ENCODE measurements at places on chromosomes 13 and 19.
A peak's percentile ranks its signal among the peaks of the same experiment; 100 is the strongest.

DNA sequence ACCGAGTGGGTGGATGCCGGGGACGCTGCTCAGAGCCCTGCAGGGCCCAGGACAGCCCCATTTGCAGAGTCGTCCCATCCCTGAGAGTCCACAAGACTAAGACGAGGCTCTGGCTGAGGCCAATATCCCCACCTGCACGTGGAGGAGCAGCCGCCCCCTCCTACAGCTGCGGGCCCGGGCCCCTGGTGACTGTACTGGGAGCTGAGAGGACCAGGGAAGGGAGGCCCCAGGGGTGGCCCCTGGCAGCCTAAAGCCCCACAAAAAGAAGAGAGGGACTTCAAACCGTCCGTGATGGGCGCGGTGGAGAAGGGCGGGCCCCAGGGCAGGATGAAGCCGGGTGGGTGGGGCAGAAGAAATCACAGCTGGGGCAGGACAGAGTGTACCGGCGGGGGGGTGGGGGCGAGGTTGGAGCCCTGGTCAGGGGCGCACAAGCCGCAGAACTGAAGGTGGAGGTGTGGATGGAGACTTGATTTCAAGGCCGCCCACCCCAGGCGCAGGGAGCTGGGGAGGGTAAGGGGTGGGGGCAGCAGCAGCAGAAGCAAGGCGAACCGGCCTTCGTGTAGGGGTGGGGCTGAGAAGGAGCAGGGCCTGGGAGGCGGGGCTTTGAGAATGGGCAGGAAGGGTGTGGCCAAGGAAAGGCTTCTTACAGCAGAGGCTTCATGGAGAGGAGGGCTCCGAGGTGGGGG, 12.9 kb downstream of the CFD start:
- DNase-seq = peak; percentile 87

GRCh38 chr13:30145709-30146367, 161.5 kb downstream of the KATNAL1 start:
- no peak for DNase-seq

GRCh38 chr13:33007237-33007636, 9.0 kb upstream of the KL start:
- DNase-seq = no peak

GRCh38 chr19:12284631-12285030, 10.1 kb downstream of the ZNF44 start:
- no peak for DNase-seq

DNA sequence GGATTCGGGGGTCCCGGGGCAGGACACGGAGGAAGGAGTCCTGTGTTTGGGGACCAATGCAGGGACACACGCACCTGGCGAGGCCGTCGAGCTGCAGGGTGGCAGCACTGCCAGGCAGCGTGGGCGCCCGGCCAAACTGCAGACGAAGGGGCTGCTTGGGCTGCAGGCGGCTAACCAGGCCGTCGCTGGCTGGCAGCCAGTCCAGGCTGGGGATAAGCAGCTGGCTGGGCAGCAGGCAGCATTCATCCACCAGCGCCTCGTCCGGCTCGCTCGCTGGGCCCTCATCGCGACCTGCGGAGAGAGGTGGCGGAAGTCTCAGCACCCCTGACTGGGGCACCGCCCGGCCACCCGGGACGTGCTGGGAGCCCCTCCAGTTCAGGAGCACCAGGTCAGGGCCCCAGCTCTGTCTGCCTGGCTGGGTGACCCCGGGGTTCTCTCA, 11.5 kb downstream of the CFD start:
- no peak for DNase-seq

- DNase-seq = no peak
Observed at GRCh38 chr19:16184665-16185122, 516 bp upstream of the FAM32A start.

- no peak for DNase-seq
Observed at GRCh38 chr13:28531077-28531844, 36.3 kb upstream of the FLT1 start.

DNA sequence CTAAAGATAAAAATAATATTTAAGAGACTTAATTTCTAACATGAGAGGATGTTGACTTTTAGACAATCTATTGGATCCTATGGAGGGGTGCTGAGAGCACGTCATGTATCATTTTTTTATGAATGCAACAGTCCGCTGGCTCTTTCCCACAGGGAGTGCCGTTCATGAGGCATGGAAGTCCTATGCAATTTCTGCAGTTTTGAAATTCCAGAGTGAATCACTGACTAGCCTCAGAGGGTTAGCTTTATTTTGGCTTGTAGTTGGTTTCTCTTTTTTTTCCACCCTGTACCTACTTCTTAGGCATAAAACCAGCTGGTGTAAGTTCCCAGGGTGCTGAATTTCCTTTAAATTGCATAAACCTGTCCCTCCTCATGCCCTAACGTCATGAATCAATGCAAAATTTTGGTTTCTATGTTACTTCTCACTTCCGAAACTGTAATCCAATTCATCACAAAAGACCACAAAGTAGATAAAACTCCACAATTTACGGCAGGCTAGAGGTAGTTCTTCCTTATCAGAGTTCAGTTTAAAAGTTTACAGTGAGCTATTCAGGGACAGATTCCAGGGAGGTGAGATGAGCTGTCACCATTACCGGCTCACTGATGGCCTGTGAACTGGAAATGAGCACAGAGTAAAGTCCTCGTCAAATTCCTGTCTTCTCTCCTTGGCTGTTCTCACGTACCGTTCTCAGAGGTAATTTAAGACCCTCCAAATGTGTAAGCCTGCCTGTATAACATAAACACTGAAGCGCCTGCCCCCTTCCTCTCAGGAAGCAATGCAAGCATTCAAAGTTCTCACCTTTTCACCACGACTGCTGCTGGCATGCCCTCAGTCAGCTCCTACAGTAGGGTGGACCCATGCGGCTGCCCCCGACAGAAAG, 216.6 kb upstream of the SLC10A2 start:
- no peak for DNase-seq

GRCh38 chr19:23439623-23440022, 44.4 kb upstream of the ZNF91 start:
- no peak for DNase-seq

- DNase-seq = no peak
Observed at GRCh38 chr19:17860331-17860992, 752 bp downstream of the RPL18A start.

GRCh38 chr13:64723724-64724123, 2506.4 kb downstream of the PCDH9 start:
- DNase-seq = no peak

DNA sequence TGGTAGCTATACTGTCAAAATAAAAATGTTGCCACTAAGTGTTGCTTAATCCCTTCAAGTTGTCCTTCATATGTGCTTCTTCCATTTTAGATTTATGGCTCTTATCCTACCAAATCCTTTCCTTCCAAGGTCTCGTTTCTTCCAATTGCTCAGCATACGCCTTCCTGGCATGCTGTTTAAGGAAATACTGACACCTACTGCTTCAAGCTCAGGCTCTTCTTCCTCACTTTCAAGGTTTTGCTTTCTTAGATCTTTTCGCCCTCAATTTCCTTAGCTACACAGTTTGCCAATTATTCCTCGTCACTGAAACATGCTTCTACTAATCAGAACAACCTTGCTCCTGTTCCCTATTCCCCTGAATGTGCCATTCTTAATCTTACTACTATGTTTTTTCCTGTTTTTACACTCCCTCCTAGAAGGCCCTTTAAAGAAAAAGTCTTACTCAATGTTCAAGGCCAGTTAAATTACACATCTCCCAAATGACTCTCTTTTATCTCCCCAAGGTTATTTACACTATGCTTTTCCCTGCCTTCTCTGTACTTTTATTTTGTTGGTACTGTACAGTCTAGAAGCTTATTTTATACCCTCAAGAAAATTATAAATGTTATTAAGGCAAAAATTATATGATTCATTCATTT, 343.1 kb downstream of the MZT1 start:
- no peak for DNase-seq

GRCh38 chr13:47092202-47092601, 195.3 kb upstream of the HTR2A start:
- DNase-seq = no peak

GRCh38 chr13:40271931-40272775, 394.3 kb downstream of the FOXO1 start:
- DNase-seq = no peak

GRCh38 chr13:100983111-100983510, 308.5 kb upstream of the TMTC4 start:
- no peak for DNase-seq

GRCh38 chr13:45393941-45394570, 24.1 kb downstream of the SLC25A30 start:
- no peak for DNase-seq

DNA sequence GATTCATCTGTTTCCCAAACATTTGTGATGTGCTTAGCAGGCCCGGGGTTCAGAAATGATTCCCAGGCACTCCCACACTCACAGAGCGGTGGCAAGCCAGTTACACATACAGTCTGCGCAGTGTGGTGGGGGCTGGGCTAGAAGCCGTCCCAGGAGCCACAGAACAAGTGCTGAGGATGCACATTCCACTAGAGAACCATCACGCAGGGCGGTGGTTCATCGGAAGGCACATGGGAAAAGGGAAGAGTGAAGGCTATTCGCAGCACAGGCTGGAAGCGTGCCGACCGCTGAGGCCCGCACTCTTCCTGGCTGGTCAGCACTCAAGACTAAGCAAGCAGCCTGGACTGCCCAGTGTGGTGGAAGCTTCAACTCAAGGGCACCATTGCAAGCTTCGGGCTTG, 126.3 kb upstream of the SLC7A1 start:
- no peak for DNase-seq

DNA sequence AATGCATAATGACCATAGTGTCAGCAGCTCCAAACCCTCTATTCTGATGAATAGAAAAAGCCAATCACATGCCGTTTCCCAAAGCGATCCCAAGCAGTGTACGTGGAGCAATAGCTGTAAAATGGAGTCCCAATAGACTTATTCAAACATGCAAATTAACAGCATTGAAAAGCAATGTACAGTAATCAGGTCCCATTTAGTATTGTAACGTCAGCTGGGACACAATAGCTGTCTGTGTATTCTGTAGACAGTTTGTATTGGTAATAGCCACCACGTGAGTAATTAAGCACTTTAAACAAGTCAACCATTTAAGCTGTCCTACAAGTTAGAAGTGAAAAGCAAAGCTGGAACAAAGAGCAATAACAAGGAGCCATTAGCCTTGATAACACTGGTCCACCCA, 698.2 kb downstream of the PCDH17 start:
- no peak for DNase-seq

GRCh38 chr19:12555456-12555930, 4.2 kb upstream of the ZNF564 start:
- no peak for DNase-seq

- no peak for DNase-seq
Observed at GRCh38 chr13:113207460-113207859, 1.0 kb downstream of the PCID2 start.

DNA sequence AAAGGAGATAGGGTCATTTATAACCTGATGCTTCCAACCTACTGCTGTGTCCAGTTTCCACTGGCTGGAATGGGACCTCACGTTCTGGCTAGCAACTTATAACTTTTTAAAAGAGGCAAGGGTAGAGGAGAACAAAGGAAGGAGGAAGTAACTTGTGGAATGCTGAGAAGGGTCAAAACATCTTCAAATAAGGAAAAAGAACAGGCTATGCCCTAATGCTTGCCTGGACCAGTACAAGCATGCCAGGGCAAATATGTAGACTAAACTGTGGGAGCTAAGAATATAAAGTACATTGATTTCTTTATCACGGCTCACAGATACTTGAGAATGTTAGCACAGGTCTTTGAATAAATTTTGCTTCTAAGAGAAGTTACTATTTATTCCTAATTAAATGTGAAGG, 1.5 kb upstream of the ZNF561 start:
- DNase-seq = no peak

- DNase-seq = no peak
Observed at GRCh38 chr13:104460554-104460953, 1394.3 kb upstream of the SLC10A2 start.

DNA sequence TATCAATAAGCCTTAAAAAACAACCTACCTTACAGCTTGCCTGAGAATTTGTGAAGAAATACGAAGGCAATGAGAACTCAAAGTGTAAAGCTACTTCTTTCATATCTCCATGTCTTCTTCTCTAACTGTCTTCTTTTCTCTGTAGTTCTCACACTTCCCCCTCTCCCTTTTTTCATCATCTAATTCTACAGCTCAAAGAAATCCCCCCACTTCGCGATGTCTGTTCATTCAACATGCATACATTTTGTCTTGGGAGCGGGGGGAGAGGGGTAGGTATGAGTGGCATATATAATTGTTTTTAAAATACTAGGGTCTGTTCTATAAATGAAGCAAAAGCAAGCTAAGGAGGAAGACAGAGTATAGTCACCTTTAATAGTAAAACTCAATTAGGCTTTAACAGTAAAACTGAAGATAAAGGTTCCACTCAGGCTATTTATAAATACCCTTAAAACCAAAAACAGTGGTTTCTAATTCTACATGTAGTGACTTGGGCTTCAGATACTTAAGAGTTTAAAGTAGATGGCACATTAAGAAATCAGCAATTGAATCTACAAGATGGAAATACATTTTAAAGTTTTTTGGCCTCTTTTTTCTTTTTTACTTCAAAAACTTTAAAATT, 106.9 kb downstream of the KLF12 start:
- DNase-seq = no peak

GRCh38 chr13:80214050-80214449, 126.9 kb downstream of the SPRY2 start:
- no peak for DNase-seq

- DNase-seq = no peak
Observed at GRCh38 chr19:4568886-4569285, 9.4 kb upstream of the SEMA6B start.

DNA sequence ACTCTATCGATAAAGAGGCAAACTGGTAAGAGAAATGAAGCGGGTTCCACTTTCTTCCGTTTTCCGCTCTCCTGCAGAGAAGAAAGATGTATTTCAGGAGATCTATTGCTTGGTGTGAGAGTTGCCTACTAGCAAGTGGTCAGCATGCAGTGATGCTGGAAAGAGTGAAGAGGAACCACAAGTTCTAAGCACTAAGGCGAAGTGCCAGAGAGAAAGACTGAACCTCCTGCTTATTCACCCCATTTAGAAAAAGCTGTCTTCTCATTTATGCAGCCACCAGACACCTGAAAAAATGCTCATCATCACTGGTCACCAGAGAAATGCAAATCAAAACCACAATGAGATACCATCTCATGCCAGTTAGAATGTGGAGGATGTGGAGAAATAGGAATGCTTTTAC, 78.7 kb upstream of the GPC6 start:
- DNase-seq = no peak

GRCh38 chr19:35856546-35857149, at the start of gene KIRREL2:
Gene KIRREL2 (plus strand): TSS chr19:35856911. CDS start chr19:35857120, 209 bp downstream.
- peak; percentile 17 for DNase-seq
